Activated T-helper 1 cell treated with Interleukin-2 at 50 U/mL for 16 hours (primary cell): ENCODE measurements at places on chromosomes 12 and 14.

- DNase-seq: no peak
Observed at GRCh38 chr12:122738571-122738970, 7.9 kb upstream of the HCAR1 start.

GRCh38 chr14:71985538-71986189 lies 53.4 kb downstream of the RGS6 start:
- DNase-seq: no peak

- no peak for DNase-seq
Observed at GRCh38 chr12:95051241-95051640, 22.2 kb downstream of the NR2C1 start.

DNA sequence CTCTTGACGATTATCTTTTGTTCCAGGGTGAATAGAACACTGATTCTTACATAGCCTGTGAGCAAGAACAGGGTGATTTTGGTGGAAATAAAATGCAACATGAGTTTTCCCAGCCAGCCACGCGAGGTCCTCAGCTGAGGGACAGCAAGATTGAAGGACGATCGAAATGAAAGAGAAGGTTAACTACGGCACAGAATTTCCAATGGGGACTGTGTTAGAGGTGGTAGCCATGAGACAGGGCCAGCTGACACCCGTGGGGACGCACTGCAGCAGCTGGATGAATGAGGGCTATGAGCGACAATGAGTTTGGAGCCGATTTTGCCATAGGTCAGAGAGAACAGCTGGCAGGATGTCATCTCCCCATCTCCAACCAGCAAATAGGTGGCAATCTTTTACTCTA lies 243.4 kb upstream of the PELI2 start:
- DNase-seq: no peak

GRCh38 chr12:22206111-22206728 lies 128.3 kb downstream of the ST8SIA1 start:
- DNase-seq: no peak

DNA sequence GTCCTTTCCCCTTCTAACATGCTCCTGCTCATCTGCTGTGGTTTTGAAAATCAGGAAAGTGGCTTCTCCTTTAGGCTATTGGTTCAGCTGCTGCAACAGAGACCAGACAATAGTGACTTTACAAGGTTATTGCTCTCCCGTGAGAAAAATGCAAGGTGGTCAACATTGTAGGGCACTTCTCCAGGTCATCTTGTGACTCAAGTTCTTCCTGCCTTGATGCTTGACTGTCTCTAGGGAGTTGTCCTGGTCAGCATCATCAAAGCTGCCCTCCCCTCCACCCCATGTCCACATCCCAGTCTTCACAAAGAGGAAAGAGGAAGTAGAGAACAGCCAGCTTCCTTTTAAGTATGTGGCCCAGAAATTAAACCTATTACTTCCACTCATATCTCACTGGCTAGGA lies 3.9 kb upstream of the TMEM63C start:
- DNase-seq: no peak

GRCh38 chr12:131806674-131807073 lies 21.5 kb upstream of the MMP17 start:
- no peak for DNase-seq

GRCh38 chr12:123099560-123100192 lies 51.2 kb downstream of the PITPNM2 start:
- no peak for DNase-seq

GRCh38 chr14:104968541-104969401 lies 9.4 kb downstream of the AHNAK2 start:
- DNase-seq: no peak

GRCh38 chr14:33317675-33318074 lies 379.0 kb downstream of the NPAS3 start:
- DNase-seq: no peak

- no peak for DNase-seq
Observed at GRCh38 chr14:78491048-78491447, 320.9 kb downstream of the NRXN3 start.

DNA sequence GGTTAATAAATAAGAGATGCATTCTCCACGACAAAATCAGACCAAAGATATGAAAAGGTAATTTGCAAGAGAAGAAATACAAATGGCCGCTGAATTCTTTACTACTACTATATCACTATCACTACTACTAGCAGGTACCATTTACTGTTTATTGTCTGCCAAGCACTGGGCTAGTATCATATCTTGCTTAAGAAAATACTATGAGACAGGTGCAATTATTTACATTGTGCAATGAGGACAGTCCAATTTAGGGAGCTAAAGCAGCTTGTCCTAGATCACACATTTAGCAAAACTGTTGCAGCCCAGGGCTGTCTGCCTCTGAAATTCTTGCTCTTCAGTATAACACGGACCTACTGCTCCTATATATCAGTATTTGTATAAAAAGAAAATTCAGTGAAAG lies 52.8 kb downstream of the CRADD start:
- DNase-seq: no peak
